H7 (cell line): ENCODE measurements at places on chromosomes 11 and 22. TPM values are rescaled to one million over a fixed set of nuclear protein-coding genes. Genes with fewer than 3 reads are reported as not detected.

GRCh38 chr11:83502041-83502440 is 215.9 kb upstream of the CCDC90B start:
- DNase-seq: no peak

Gene MRGPRX3
- total RNA-seq: not detected in 2 replicates

DNA sequence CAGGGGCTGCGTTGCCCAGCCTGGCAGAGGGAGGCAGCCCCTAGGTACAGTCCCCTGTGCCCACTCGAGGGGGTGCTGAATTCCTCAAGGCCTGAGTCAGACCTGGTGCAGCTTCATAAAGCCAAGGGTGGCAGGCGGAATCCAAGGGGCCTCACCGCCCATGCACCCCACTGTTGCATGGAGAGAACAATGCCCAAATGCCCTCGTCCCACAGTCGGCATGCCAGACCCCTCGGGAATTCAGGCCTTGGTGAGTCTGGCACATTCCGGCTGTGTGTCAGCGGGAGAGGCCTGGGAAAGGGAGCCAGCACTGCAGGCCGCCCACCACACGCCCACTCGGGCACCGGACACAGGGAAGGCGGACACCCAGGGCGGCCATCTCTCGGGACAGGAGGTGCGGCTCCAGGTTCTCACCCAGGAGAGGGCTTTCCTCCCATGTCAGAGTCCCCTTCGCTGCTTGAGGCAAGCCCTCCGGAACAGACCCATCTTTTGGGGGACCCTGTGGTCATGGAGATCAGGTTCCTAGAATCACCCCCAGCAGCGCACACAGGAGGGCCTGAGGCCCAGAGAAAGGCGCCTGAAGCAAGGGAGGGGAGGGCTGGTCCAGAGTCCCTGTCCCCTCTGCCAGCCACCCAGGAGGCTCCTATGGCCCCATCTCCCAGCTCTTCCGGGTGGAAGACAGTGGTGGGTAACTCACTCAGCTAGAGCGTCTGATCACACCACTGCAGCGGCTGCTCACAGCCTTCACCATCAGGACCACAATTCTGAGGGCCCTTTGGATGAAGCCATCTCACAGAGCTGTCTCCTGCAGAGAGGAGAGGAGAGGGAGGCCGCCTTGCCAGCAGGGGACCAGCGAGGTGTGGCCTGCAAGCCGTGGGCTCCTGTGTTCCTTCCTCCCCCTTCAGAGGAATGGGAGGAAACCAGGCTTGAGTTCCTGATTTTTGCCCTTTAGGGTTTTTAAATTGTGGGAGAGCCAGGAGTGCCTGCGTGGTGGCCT is 31.6 kb upstream of the KCNQ1OT1 start:
- DNase-seq: no peak

DNA sequence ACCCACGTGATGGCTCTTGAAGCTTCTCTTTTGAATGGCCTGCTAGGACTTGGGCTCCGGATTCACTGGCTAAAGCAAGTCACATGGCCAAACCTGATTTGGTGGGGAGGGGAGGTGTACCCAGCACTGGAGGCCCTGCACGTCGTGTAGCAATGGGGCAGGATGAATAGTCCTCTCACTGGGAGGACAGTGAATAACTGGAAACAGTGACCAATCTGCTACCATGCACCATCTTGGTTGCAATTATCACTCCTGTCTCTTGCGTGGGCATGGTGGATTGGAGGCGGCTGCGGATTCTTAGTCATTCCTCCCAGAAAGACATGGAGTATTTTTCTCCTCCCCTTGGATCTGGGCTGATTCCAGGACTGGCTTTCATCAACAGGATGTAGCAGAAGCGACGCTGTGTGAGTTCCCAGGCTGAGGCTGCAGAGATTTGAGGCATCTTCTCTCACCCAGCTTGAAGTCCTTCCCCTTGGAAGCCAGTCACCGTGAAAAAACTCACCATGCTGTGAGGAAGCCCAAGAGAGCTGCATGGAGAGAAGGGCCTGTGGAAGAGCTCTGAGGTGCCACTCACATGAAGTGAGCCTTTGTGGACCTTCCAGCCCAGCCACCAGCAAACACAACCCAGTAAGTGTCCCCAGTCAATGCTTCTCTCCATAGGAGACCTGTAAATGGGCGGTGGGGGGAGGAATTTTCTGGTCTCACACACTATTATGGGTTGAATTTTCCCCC is 70.4 kb downstream of the IGLL1 start:
- DNase-seq: peak; percentile 24

DNA sequence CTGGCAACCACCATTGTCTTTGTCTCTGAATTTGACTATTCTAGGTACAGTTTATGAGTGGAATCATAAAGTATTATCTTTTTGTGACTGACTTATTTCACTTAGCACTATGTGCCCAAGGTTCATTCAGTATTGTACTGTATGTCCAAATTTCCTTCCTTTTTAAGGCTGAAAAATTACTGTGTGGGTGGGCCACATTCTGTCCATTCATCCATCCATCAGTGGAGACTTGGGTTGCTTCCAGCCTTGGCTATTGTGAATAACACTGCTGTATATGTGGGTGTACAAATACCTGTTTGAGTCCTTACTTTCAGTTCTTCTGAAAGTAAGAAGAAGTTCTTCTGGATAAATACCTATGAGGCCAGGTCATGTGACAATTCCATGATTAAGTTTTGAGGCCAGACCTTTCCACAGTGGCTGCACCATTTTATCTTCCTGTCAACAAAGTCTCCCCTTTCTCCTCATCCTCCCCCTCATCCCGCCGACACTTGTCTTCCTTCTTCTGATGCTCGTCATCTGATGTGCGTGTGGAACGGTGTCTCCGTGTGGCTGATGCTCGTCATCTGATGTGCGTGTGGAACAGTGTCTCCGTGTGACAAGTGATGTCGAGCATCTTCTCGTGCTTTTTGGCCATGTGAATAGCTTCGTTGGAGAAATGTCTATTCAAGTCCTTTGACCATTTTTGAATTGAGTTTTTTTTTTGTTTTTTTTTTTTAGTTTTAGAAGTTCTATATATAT is 49.5 kb downstream of the SBF1 start:
- DNase-seq: no peak

- peak; percentile 77 for DNase-seq
Observed at GRCh38 chr11:128686021-128686741, 7.7 kb upstream of the FLI1 start.

DNA sequence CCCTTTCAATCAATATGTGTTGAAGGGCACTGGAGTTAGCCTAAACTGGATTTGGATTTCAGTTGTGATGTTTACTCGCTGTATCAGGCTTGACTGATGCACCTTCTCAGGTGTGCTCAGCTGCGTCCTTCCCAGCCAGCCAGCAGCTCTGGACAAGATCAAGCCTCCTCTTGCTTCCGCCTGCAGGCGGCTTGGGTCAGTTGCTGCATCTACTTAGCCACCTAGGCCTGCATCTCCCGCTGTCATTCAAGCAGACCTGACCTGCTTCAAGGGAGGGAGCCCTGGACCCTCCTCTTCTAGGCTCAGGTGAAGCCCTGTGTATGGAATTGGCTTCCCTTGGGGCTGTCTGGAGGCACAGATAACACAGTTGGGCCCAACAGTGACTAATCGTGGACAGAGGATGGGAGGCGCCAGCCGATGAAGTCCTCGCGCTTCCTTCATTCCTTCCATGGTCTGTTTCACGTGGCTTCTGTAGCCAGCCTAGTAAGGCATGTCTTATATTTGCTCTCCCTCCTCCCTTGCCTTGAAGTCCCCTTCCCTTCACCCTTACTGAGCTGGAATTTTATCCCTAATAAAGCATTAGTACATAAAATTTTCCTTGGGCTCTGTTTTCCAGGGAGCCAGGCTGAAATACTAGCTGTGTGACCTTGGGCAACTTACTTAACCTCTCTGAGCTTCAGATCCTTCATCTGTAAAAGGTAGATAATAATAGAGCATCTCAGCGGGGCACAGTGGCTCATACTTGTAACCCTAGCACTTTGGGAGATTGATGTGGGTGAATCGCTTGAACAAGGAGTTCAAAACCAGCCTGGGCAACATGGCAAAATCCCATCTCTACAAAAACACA is 2.1 kb upstream of the LHFPL7 start:
- DNase-seq: peak; percentile 52

- DNase-seq: no peak
Observed at GRCh38 chr11:9039198-9039597, 35.4 kb upstream of the NRIP3 start.

- no peak for DNase-seq
Observed at GRCh38 chr11:113114705-113115027, 153.4 kb downstream of the NCAM1 start.

GRCh38 chr11:125223901-125224361 is 59.4 kb downstream of the PKNOX2 start:
- no peak for DNase-seq

GRCh38 chr11:114082415-114082748 is 22.9 kb downstream of the ZBTB16 start:
- DNase-seq: no peak

- no peak for DNase-seq
Observed at GRCh38 chr11:36186340-36187175, 102.7 kb downstream of the COMMD9 start.
